Uterus (tissue), 4 donors: ENCODE measurements at places on chromosomes 4 and X. TPM values are rescaled to one million over a fixed set of nuclear protein-coding genes. Genes with fewer than 3 reads are reported as not detected.

Gene ADH1A
- not detected for total RNA-seq

Gene DCAF12L2
- total RNA-seq: 2.0 TPM

Gene TEC
- 6.8 TPM for total RNA-seq

Gene ARHGAP24
- total RNA-seq: 25.4 TPM

Gene XAGE2
- not detected for total RNA-seq

Gene CXorf65
- 1.1 TPM for total RNA-seq

Gene FATE1
- not detected for total RNA-seq

Gene PPP1R2C
- not detected for total RNA-seq

Gene FAM184B
- not detected for total RNA-seq

Gene CXCL11
- total RNA-seq: not detected

DNA sequence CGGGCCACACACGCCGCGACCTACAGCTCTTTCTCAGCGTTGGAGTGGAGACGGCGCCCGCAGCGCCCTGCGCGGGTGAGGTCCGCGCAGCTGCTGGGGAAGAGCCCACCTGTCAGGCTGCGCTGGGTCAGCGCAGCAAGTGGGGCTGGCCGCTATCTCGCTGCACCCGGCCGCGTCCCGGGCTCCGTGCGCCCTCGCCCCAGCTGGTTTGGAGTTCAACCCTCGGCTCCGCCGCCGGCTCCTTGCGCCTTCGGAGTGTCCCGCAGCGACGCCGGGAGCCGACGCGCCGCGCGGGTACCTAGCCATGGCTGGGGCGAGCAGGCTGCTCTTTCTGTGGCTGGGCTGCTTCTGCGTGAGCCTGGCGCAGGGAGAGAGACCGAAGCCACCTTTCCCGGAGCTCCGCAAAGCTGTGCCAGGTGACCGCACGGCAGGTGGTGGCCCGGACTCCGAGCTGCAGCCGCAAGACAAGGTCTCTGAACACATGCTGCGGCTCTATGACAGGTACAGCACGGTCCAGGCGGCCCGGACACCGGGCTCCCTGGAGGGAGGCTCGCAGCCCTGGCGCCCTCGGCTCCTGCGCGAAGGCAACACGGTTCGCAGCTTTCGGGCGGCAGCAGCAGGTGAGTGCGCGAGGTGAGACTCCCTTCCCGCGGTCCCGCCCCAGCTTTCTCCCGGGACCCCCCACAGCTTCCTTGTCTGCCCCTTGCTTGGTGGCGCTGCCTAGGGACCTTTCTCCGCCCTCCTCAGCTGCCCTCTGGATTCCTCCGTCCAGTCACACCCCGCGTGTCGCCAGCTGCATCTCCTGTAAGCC, 678 bp downstream of the BMP3 start:
- no peak for DNase-seq

GRCh38 chr4:88706574-88706973, 8.9 kb upstream of the NAP1L5 start:
- peak; percentile 41 for DNase-seq

DNA sequence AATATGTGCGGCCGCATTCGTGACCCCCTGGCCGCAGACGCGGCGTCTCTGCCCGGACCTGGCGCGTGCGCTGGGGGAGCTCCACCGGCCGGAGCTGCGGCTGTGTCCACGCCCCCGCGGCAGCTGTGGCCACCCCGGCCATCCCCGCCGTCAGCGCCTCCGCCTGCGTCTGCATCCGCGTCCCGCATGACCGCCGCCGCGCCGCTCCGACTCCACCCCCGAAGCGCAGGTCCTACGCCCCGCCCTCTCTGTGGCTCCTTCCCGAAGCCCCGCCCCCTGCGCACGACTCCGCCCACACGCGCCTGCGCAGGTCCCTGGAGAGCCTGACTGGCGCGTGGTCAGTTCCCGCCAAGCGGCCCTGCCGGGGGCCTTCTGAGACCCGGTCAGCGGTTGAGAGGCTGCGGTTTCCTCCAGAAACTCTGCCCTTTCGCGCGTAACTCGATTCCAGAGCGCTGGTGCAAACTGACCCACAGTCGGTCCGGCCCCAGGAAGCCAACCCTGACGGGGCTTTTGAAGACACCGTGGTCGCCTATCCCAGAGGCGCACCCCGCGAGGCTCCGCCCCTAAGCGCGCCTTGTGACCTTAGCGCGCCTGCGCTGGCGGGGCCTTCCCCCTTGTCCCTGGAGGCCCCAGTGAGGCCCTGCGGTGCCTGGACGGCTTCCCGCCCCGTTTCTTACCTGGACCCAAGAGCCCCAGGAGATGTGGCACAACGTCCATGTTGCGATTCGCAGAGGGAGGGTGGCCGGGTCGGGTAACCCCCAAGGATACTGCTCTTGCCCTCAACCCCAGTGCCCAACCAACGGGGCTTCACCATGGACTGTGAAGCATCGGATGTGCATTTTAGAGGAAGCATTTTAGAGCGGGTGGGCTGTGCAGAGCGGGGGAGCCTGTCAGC, at the start of gene LAGE3:
Gene LAGE3 (minus strand): TSS at position 554 of the 895 bp plus-strand sequence. CDS start 366 bp downstream, at position 188.
- peak; percentile 93 for DNase-seq

GRCh38 chr4:91127831-91128230, 1000.6 kb downstream of the CCSER1 start:
- DNase-seq: no peak

DNA sequence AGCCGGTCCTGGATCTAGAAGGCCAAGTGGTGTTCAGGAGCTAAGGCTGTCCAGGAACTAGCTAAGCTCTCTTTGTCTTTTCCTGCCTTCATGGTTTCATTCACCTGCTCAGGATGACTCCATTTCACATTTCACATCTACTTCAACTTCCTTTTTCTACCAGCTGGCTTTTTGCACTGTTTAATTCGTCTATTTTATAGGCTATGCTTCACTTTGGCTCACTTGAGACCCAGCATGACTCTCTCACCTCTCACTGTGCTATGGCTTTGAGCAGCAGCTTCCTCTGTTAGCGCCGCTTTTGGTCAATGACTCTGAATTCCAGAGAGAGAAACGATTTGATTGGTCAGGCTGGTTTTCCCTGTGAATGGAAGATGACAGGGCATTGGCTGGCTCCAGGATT, 213.5 kb upstream of the CLNK start:
- no peak for DNase-seq

DNA sequence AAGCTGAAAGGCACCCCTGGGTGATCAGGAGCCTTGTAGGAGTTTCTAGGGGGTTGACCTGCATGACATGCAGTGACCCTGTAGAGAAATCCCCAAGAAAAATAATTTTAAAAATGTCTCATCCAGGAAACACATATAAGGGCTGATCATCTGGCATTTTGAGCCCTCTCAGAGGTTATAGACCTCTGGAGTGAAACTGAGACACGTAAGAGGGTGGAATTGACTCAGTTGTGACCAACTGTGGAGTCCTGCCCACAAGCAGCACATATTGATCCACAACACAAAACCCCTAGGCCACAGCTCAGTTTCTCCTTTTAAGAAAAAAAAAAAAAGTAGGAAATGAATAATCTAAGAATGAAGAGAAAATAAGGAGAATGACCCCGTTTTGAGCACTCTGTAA, 32.5 kb upstream of the MTMR8 start:
- DNase-seq: no peak

DNA sequence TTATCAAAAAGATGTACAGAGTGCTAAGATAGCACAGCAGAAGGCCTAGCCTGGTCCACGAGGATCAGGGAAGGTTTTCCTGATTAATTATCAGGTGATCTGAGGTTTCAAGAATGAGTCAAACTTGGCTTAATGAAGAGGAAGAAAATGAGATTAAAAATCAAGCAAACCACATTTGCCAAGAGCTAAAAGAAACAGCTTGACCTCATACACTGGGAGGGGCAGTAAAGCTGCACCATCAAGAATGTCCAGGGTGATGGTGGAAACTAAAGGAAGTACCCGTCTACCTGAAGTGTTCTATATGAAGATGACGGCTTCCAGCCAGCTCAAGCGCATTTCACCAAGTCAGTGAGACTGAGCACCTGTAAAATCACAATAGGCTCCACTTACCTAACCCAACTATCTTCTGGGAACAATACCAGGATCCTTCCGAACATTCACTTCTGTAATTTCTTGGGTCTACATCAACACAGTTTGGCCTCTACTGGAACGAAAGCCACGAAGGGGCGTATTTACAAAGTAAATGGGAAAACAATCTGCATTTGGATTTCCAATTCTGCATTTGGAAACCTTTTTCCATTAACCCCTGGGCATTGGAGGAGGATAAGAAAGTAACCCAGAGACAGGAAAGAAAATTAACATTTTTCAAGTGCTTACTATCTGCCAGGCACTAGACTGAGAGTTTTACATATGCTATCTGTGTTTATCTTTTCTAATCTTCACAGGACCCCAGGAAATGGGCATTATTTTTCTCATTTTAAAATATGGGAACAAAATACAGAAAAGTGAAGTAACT, 114.0 kb upstream of the DCLK2 start:
- no peak for DNase-seq

DNA sequence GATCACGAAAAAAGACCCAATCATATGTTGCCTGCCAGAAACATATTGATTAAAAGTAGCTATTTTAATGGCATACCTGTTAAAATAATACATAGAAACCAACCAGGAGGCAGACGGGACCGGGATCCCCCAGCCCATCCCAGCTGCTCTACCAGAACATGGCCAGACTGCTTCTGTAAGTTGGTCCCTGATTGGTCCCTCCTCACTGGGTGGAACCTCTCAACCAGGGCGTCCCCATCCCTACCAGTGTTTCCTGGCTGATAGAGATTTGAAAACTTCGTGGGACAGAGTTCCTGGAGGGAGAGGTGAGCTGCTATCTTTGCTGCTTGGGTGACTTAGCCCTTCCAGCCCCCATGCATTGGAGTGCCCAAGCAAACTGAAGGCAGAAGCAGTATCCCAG, 256.2 kb downstream of the TRAM1L1 start:
- no peak for DNase-seq

DNA sequence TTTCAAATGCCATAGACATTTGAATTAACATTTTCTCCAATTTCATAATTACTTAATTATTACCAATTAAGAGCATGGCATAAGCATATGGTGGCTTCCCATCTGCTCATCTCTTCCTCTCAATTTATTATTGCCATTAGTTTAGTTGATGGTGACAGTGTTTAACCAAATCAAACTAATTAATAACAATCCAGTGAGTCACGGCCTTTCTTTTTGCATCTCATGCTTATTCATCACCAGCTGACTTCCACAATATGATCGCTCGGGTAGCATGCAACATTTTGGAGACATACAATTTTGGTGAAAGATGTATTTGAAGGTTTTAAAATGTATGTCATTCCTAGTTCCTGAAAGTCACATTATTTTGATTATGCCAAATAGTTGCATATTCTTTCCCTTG, 172.8 kb upstream of the TACR3 start:
- no peak for DNase-seq

GRCh38 chr4:6898763-6899162, 10.9 kb upstream of the TBC1D14 start:
- no peak for DNase-seq

- DNase-seq: no peak
Measured at GRCh38 chr4:81913427-81913879, 441.7 kb upstream of the RASGEF1B start.

DNA sequence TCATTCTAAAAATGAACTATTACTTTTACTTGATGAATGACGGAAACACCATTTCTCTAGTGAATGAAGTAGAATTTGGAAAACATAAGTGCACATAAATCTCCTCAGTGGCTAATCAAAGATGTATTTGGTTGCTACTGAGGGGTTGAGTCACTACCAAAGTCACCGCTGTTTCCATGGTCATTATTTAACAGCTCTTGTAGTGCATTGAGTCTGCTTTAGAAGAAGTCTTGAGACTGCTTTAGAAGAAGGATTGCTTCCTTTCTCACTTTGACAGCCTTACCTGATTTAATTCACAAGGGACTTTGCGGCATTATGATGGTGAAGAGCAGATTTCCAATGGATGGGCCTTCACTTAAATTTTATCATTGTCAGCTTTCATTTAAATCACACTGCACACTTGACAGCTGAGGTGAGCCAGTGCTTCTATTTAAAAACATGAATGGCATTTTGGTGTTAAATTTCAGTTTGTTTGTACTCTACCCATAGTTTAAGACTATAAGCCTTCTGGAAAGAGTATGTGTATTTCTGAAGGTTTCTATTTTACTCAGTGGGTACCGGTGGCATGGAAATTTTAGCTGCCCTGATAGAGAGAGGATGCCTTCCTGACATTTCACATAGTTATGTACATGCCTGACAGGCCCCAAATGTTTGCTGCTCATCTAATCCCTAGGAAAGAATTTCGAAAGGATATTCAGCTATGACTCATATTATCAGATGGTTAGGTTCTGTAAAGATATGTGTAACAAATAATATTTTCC, 9.5 kb downstream of the ASB5 start:
- no peak for DNase-seq

DNA sequence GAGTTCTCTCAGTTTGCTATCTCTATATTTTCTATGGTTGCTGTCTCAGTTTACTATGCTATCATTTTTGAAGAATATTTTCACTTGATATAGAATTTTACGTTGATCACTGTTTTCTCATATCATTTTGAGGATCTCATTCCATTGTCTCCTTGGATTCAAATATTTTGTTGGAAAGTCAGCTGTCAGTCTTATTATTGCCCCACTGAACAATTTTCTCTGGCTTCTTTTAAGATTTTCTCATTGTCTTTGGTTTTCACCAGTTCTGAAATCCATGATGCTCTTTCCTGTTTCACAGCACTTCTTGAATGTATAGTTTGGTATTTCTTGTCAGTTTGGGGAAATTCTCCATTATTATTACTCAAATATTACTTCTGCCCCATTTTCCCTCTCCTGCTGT, 81.1 kb downstream of the ENPP6 start:
- no peak for DNase-seq

DNA sequence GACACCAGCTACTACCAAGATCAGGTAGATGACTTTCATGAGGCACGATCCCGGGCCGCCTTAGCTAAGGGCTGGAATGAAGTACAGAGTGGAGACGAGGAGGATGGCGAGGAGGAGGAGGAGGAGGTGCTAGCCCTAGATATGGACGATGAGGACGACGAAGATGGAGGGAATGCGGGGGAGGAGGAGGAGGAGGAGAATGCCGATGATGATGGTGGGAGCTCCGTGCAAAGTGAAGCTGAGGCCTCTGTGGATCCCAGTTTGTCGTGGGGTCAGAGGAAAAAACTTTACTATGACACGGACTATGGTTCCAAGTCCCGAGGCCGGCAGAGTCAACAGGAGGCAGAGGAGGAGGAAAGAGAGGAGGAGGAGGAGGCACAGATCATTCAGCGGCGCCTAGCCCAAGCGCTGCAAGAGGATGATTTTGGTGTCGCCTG, 481 bp downstream of the UTP3 start:
- DNase-seq: no peak

DNA sequence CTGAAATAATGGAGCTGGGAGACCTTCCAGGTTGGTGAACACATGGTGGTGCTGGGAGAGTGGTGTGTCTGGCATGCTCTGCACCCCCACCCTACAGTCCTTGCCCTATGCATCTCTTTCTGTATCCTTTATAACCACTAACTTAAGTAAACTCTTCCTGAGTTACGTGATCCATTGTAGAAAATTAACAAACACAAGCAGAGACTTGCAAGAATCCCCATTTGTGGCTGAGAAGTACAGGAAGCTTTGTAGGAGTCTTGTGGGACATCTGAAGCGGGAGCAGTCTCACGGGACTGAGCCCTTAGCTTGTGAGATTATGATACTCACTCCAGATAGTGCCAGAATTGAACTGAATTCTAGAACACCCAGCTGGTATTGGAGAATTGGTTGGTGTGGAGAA, 14.3 kb upstream of the FAM13A start:
- DNase-seq: no peak
